ENCODE measurements at places on chromosomes 6 and 20.

- DNase-seq, result no peak
These were observed 182.7 kb upstream of the FERMT1 start for GRCh38 chr20:6305536-6305935.

- DNase-seq, result no peak
These were observed 2.8 kb downstream of the SERPINB9 start for GRCh38 chr6:2900221-2900807.

GRCh38 chr6:154086510-154086909 lies 47.5 kb downstream of the OPRM1 start:
- DNase-seq, result no peak

- no peak for DNase-seq
These were observed 115.2 kb upstream of the GLP1R start for GRCh38 chr6:38933426-38933825.

- DNase-seq, result no peak
These were observed 8.6 kb downstream of the MAP3K5 start for GRCh38 chr6:136783495-136784270.

GRCh38 chr6:43741829-43742228 lies 28.2 kb upstream of the VEGFA start:
- no peak for DNase-seq

DNA sequence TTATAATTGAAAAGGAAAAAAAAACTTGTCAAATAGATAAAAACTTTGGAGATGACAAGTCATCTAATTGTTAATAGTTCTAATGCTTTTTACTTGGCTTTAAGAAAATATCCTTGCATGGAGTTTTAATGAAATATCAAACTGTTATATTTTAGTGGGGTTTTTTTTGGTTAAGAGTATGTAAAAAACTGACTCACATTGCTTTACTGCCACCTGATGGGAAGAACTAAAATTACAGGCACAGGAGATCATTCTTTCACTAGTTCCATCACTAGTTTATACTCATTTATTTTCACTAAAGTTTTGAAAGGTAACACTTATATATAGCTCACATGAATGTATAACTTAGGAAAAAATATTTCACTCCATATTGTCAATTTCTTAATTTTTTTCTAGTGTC lies 309.1 kb downstream of the LMBRD1 start:
- DNase-seq, result no peak

DNA sequence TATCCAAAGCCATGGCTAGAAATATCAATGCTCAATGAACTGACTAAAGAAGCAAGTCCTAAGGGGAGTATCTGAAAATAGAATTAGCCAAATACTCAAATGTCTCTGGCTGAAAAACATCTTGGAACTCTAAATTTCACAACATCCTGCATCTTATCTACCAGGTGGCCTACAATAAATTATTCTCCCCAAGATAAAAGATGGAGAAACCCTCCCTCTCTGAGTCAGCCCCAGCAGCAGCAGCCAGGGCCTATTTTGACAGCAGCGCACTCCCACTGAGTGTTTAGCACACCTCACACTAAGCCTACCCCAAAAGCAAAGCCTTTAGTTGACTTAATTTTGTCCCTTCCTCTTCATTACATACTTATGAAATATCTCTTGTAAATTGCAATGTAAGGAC lies 5.9 kb downstream of the CALHM6 start:
- DNase-seq, result no peak

- no peak for DNase-seq
These were observed 53.5 kb upstream of the CEP85L start for GRCh38 chr6:118704915-118705314.

- no peak for DNase-seq
These were observed 431.6 kb downstream of the GJA1 start for GRCh38 chr6:121867095-121867494.

- DNase-seq, result no peak
These were observed 40.5 kb upstream of the PLCB4 start for GRCh38 chr20:9028419-9028818.

DNA sequence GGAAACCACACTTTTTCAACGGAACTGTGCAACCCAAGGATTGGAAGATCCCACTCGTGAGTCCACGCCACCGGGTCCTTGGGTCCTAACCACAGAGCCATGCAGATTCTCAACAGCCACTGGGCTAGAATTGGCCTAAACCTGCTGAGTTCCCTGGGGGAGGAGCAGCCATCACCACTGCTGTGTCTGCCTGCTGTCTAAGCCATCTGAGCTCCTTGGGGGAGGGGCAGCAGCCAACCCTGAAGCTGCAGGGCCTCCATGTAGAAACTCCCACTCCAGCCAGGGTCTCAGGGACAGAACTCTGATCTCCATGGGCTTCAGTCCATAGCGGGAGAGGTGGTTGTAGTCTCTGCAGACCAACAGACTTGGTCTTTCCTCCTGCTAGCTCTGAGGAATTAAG lies 154.6 kb upstream of the VGLL2 start:
- no peak for DNase-seq

DNA sequence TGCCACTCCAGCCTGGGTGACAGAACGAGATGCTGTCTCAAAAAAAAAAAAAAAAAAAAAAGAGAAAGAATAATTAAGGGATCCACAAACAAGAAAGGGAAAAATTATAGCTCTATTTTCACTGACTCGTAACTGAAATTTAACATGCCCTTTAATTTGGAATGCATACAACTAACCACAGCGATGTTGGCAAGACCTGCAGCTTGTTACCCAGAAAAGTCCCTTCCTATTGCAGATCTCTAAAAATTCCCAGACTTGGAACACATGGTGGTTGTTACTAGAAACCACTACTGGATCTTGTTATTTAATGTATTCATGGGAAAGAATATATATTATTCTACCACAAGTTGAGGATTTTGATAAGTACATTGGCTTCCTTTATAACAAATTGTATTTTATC lies 27.8 kb upstream of the SMIM28 start:
- no peak for DNase-seq

DNA sequence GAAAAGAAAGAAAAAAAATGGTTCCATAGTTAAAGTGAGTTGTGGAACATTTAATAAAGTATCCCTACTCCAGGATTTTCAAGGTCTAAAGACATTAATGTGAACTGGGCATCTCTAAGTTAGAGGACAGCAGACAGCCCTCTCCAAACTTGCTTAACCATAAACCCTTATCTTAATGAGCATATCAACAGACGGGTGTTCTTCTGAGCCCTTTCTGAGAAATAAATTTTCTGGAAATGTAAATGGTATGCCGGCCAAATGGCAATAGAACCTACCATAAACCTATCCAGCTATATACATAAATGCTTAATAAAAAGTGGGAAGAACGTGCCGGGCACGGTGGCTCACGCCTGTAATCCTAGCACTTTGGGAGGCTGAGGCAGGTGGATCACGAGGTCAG lies 12.5 kb downstream of the SLC18B1 start:
- DNase-seq, result no peak

- no peak for DNase-seq
These were observed 83.6 kb upstream of the EXOC2 start for GRCh38 chr6:776528-776931.

- peak; percentile 49 for DNase-seq
These were observed 4.6 kb upstream of the CPXM1 start for GRCh38 chr20:2804852-2805688.

DNA sequence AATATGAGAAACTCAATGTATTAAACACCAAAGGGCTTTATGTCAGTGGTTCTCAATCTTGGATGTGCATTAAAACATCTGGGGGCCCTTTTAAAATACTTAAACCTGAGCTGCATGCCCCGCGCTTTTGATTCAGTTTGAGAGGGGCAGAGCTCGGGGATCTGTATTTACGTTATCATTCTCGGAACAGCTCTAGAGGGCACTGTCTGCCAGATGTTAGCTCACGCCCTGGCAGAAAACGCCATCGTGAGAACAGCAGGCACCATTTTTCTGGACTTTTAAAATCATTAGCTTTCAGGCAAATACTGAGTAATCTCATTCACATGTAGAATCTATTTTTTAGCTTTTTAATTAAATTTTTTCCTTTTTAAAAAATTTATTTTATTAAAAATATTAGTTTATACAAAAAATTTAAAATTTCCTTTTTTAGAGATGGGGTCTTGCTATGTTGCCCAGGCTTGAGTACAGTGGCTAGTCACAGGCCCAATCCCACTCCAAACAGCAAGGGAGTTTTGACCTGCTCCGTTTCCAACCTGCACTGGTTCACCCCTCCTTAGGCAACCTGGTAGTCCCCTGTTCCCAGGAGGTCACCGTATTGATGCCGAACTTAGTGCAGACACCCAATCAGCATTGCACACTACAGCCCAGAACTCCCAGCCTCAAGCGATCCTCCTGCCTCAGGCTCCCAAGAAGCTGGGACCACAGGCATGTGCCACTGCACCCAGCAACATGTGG lies 30.0 kb upstream of the ZNF133 start:
- DNase-seq, result no peak

GRCh38 chr6:35173044-35173426 lies 31.9 kb upstream of the TCP11 start:
- no peak for DNase-seq

- no peak for DNase-seq
These were observed 711.8 kb upstream of the MAP3K7 start for GRCh38 chr6:91298543-91299145.

DNA sequence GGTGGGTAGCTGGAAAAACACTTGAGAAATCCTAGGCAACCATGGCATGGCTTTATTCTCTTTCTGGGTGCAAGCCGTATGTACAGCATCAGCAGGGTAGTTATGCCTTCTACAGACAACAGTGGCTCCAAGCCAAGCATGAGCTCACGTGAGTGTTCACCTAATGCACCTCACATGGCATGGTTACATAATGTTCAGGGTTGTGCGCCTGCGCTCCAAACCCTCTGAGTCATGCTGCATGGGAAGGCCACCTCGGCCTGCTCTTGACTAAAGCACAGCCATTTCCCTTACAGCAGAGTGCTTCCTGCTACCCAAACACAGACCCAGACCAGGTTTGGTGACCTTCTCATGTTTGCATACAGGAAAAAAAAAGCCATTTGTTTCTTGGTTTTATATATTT lies 96.2 kb downstream of the VIP start:
- DNase-seq, result no peak
